ENCODE measurements at places on chromosomes 2 and 18. TPM values are rescaled to one million over a fixed set of nuclear protein-coding genes. Genes with fewer than 3 reads are reported as not detected.

SPRED2 gene
- total RNA-seq, result 9.5 TPM

GPR55 gene
- total RNA-seq, result 18.8 TPM

OSR1 gene
- not detected for total RNA-seq

GRCh38 chr18:13107074-13107473, 111.5 kb upstream of the LDLRAD4 start:
- no peak for DNase-seq

GRCh38 chr2:176744146-176744545, 468.4 kb upstream of the HNRNPA3 start:
- DNase-seq, result no peak

DNA sequence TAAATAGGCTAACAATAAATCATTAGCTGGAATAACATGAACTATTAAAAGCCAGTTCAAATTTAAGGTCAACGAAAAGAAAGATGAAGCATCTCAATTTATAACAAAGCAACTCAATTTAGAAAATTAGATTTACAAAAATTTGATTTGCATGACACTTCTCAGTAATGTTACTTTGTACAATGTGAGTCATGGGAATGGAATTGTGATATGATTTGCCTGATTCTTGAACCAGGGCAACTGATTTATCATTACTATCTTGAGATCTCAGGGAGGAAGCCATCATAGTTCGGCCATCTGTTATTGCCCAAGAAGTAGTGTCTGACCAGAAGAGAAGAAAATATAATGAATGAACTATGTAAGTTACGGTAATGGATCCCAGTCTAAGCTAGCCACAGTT, 193.1 kb downstream of the RIT2 start:
- no peak for DNase-seq

- no peak for DNase-seq
Measured at GRCh38 chr2:20444993-20445910, 1.6 kb upstream of the RHOB start.

GRCh38 chr2:52084759-52085158, 1052.8 kb upstream of the NRXN1 start:
- DNase-seq, result no peak

GRCh38 chr2:79713131-79713785, 200.4 kb downstream of the CTNNA2 start:
- no peak for DNase-seq

DNA sequence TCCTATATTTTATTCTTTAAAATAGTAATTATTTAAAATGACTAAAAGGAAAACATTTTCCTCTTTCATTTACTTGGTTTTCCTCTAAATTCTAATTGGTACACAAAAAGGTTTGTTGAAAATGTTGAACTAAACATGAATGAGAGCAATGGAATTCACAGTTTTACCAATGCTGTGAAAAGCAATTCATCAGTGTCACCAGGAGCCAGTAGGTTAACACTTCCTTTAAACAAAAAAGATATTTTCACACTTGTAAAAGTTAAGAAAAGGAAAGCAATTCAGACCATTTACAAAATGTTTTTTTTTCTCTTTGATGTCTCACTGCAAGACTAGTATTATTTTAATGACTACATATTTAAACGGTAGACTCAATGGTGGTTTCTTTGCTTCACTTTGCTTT, 341.6 kb downstream of the RIT2 start:
- no peak for DNase-seq

- no peak for DNase-seq
Measured at GRCh38 chr2:201881741-201882140, 75.4 kb downstream of the CDK15 start.

GRCh38 chr2:39487398-39488250, 50.5 kb upstream of the MAP4K3 start:
- no peak for DNase-seq

DNA sequence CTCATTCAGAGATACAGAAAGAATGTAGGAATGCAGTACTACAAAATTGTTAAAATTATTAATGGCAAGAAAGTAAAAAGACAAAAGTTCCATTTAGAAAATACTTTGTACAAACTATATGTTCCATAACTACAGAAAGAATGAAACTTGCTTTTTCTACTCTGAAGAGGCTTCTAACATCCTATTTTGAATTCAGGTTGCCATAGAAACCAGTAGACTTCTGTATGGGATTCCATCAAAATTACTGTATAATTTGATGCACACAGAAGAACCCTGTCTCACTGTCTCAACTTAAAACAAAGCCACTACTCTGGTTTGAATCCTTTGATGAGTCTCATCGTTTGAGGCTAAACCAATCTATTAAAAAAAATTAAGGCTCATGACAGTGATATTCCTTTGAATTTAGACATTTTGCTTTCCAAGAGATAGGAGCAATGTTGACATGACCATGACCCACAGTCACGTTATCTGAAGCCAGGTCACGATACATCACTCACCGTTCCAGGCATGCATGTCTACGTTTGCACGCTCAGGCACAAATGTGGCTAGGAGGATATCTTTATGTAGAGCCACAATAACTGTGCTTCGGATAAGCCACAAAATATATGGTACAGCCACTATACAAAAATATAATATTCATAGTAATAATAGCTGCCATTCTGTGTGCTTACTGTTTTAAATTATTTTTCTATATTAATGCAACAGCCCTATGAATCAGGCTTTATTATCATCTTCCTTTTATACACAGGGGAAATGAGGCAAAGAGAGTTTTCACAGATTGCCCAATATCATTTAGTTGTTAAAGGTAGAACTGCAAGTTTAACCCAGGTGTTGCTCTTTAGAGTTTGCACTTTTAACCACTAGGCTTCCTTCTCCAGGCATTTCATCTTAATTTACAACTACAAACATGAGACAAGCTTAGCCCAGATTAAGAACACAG, 82.4 kb downstream of the CACNB4 start:
- DNase-seq, result no peak

DNA sequence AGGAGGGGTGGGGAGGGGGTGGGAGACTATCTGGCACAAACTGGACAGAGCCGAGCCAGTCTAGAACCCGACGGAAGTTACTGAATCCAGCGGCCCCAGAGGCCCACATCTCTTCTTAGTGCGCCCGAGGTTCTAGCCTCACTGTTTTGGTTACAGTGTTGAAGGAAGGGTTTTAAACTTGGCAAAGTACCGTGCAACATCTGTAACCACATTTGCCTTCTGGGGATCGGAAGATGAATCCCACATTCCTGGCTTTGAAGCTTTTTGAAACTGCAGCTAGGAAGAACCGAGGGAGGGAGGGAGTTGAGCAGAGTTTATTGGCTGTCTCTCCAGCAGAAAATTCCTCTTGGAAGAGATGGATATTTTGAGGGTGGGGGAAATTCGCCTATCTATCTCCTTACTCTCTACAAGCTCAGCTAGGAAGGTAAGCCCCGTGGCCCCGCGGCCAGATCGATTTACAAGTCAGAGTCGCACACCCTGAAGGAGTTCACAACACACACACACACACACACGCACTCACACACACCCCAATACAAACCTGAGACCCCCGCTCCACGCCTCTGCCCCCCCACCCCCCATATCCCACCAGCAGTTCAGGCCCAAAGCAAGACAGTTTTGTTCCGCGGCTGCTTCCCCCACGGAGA, 1.0 kb downstream of the ACVR1 start:
- no peak for DNase-seq

- no peak for DNase-seq
Measured at GRCh38 chr2:38446418-38446817, 69.3 kb upstream of the ATL2 start.

DNA sequence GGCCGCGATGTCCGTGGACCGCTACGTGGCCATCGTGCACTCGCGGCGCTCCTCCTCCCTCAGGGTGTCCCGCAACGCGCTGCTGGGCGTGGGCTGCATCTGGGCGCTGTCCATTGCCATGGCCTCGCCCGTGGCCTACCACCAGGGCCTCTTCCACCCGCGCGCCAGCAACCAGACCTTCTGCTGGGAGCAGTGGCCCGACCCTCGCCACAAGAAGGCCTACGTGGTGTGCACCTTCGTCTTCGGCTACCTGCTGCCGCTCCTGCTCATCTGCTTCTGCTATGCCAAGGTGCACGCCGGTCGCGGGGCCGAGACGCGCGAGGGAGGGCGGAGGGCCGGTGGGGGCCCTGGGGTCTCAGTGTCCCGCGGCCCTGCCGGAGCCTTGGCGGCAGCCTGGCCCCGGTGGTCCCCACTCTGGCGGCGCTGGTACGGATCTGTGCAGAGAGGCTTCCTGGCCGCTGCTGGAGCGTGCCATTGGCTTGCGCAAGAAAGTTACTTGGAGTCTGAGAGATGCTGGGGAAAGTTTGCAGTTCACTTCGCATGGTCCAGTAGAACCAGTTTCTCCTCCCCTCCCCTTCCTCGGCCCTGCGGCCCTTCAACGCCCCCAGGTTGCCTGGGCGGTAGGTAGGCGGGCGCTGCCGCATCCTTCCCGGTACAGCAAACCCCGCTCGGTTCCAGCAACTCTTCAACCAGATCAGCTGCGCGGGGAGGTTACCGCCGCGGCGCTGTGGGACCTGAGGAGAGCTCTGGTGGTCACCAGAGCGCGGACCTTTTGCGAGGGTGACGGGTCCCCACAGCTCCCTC, 1.5 kb downstream of the GALR1 start:
- DNase-seq, result no peak

GRCh38 chr2:8424997-8425900, 256.6 kb upstream of the ID2 start:
- no peak for DNase-seq

- DNase-seq, result no peak
Measured at GRCh38 chr2:208195531-208195930, 5.7 kb upstream of the C2orf80 start.
